ENCODE measurements at places on chromosomes 13 and 19.

- DNase-seq: no peak
Measured at GRCh38 chr13:56201834-56202233, 938.9 kb upstream of the PRR20A start.

- DNase-seq: no peak
Measured at GRCh38 chr13:41244556-41244955, 18.8 kb downstream of the MTRF1 start.

- DNase-seq: no peak
Measured at GRCh38 chr19:6358003-6358402, 3.3 kb upstream of the CLPP start.

DNA sequence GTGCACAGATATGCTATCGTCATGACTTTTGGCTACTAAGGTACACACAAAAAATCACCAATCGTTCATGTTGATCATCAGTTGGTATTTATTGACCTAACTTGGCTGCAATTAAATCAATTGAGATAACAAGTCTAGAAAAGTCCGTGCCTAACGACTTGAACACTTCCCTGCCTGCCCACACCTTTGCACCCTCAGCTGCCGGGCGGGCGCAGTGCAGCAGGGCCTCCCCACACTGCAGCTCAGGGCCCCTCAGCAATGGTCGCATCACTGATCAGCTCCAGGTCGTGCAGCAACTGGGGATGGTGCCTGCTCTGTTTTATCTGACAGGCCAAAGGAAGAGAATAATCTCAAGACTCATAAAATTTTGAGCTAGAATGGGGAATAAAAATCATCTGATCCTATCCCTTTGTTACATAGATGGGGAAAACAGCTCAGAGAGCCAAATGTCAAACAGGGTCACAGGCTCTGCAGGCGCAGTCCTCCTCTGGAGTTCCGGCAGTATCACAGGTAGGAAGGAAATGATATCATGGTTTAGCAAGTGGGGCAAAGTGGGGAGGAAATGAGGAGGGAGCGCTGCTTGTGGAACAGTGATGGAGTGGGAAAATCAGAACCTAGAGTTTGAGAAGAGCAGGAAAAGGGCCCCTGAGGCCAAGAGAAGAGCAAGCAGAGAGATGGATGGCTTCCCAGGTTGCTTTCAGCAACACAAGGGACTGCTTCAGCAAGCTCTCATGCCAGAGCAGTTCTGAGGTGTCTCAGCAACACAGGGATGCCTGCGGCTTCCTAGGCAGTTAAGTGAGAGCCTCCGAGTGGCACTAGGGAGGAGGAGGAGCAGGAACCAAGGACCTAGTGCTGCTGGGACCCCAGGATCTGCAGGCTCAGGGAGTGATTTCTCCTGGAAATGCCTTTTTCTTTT is 57.5 kb downstream of the SLC7A1 start:
- DNase-seq: no peak

DNA sequence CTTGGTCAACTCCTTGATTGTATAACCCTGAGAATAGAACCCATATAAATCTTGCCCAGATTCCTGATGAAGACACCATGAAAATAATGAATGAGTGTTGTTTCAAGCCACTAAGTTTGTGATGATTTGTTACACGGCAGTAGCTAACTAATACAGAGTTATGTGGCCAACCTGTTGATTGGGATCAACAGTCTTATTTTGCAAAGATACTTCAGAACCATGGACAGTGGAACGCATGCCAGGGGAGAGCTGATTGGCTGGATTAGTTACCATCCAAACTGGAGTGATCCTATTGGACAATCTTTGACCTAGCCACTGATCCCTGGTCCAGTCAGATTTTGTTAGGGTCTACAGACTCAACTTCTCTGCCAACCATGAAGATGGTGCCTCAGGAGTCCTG is 26.6 kb downstream of the CD70 start:
- no peak for DNase-seq

DNA sequence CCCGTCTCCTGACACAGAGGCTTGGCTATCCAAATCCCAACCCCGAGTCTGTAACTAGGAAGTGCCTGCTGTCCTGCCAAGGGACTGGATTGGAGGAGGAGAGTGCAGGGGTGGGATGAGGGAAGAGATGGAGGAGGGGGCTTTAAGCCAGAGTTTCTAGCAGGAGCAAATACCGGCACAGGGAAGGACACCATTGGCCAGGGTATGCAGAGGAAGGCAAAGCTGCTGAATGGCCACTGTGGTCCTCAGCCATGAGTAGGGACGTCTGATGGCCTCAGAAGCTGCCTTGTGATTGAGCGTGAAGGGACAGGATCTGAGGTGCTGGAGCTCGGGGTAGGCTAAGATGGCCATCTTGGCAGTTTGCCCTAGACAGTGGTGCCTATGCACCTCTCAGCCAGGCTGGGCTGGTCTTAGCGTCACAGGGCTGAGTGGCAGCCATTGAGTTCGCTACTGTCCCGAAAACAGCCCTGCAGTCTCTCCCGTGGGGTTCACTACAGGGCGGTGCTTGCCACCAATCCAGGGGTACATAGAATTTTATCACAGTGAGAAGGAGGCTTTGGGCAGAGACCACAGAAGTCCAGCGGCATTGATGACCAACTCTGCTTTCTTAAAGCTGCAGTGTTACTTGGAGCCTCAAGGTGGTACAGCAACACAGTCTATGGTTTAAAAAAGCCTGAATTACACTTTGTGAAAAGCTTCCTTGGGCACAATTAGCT is 61.8 kb downstream of the AKAP11 start:
- DNase-seq: no peak

- DNase-seq: no peak
Measured at GRCh38 chr13:84994582-84994981, 804.6 kb downstream of the SLITRK6 start.

Measured in esophagus squamous epithelium (tissue), 5 donors.